ENCODE measurements at places on chromosomes 2 and 18. TPM values are rescaled to one million over a fixed set of nuclear protein-coding genes. Genes with fewer than 3 reads are reported as not detected.

CENPA gene
- total RNA-seq: not detected

DNA sequence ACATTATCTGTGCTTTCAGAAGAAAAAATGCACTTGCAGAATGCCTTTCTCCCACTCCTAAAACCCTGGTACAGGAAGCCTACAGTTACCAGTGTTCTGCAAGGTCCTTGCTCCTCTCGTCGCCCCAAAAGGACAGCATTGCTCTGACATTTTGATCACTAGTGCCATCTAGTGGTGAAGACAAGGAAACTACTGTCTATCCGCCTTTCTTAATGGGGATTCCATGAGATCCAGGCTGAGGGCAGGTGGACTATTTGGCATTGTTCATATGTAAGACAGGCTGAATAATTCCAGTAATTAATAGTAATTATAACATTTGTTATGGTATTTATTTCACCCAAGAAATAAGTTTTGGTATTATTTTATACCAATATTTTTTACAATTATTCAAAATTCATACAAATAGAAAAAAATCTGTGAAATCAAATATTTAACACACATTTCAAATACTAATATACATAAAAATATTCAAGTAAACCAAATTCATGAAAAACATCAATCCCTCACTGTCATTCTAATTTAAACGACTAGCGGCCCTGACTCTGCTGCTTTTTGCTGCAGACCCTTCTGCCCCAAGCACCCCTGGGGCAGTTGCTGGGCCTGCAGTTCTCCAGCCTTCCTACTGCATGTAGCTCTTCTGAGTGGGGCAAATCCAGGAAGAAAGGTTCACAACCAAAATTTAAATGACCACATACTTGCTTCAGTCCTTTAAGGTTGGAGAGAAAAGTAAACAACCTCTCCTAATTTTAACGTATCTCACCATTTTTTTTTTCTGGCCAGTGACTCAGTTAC lies 19.0 kb downstream of the TPGS2 start:
- no peaks in the 10 kb centered on the region for H3K27me3 ChIP-seq
- DNase-seq: peak; percentile 59
- no peaks in the 10 kb centered on the region for H3K4me1 ChIP-seq
- H3K4me3 ChIP-seq: no peak overlapping the region
- H3K27ac ChIP-seq: no peak overlapping the region

DNA sequence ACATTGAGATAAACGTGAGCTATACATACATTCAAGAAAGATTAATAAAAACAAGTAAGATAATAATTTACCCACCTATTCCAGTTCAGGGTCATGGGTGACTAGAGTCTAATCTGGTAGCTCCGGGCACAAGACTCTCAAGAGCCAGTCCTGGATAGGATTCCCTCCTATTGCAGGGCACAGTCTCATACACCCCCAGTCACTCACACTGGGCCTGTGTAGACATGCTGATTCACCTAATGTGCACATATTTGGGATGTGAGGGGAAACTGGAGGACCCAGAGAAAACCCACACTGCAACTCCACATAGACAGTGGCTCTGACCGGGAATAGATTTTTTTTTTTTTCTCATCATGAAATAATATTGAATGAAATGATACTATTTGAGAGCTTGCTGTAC lies 81.5 kb upstream of the THUMPD2 start:
- H3K4me3 ChIP-seq: no peak overlapping the region
- no peaks in the 10 kb centered on the region for H3K27me3 ChIP-seq
- no peak overlapping the region for H3K27ac ChIP-seq

SPP2 gene
- total RNA-seq: not detected

GRCh38 chr18:76354348-76354747 lies 140.7 kb downstream of the ZNF516 start:
- H3K36me3 ChIP-seq: no peaks in the 10 kb centered on the region
- no peak overlapping the region for H3K4me3 ChIP-seq
- H3K27ac ChIP-seq: no peak overlapping the region
- no peaks in the 10 kb centered on the region for H3K27me3 ChIP-seq
- DNase-seq: no peak

DNA sequence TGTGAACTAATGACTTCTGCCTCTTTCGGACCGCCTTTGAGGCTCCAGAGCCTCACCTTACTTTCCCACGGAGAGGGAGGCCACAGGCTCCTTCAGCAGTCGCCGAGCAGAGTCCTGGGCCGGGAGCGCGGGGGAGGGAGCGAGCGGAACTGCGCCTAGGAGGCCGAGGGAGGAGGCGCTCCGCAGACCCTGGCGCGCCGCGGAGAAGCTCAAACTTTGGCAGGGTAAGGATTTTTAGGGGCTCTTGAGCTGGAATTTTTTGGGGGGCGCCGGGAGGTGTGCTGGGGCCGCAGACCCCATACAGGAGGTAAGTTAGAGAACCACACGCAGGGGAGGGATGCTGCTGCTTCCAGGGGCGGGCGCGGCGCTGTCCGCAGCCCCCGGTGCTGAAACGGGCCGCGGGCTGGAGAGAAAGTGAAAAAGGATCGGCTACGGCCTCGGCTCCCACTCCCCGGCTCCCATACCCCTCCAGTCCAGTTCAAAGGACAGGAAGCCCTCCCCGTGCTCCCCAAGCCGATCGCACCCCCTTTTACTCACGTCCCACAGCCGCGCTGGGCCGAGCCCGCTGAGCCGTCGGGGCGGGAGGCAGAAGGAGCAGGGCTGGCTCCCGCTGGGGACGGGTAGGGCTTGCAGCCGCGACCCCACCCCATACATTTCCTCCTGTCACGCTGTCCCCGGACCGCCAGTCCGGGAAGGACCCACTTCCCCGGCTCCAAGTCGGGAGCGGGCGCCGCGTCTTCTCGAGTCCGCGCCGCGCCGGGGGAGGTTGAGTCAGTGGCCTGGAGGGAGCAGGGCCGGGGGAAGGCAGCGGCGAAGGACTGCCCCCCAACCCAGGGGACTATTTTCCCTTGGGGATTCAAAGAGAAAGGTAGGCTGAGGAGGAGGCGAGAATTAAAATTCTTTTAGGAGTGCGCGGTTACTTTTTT lies at the start of gene CNGA3:
Gene CNGA3, plus strand, starts transcription at position 146 of the 926 bp plus-strand sequence. CDS start 23,520 bp downstream, outside the sequence.
- DNase-seq: peak; percentile 23
- no peaks in the 10 kb centered on the region for H3K36me3 ChIP-seq
- H3K27ac ChIP-seq: no peak within 1 kb of the TSS

DNA sequence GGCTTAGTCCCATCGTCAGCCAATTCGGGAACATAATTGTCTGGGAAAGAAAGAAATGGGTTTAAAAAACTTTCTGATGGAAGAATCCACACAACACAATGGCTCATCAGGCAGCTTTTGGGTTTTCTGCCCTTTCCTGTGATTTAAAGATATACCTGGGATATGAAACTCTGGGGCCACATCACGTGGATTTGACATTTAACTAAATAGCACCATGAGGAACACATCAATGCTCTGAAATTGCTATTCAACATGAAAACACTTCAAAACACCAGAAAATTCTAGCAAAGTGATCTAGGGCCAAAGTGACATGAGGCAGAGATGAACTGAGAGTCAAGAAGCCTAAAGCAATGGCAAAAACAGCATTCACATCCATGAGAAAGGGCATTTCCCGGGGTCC lies 237.5 kb upstream of the PXDN start:
- no peaks in the 10 kb centered on the region for H3K4me1 ChIP-seq
- H3K27me3 ChIP-seq: no peaks in the 10 kb centered on the region
- H3K4me3 ChIP-seq: no peak overlapping the region
- H3K27ac ChIP-seq: no peak overlapping the region
- DNase-seq: no peak

DNA sequence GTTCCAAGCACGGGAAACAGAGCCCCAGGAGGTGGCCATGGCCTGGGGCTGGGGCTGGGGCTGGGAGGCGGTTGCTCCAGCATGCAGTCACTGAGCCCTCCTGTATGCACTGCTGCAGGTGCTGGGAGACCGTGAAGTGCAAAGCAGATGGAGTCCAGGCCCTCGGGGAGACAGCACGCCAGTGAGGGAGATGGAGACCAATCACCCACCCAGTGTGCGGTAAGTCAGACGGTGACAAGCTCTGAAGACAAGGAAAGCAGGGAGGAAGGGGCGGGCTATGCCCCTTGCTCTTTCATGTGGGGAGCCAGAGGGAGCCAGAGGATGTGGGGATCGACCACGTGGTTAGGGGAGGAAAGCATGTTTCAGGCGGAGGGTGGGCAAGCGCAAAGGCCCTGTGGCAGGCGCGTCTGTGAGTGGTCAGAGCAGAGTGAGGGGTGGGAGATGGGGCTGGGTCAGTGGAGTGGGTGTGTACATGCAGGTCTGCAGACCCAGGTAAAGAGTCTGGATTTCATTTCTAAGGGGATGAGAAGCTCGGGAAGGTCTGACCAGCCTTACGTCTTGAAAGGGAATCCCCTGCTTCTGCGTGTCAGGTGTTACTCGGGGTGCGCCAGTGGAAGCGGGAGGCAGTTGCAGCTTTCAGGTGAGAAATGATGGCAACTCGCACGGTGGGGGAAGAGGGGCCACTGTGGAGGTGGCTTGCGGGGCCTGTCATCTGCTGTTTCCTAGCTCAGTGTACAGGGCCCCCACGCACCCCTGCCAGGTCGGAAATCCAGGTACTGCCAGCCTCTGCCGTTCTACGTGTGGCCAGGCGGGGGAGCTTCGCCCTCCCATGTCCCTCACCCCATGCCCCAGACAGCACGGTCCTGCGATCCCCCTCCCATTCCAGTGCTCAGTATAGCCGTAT lies 19.4 kb downstream of the RRM2 start:
- peak; percentile 53 for DNase-seq
- H3K4me3 ChIP-seq: no peak overlapping the region
- H3K36me3 ChIP-seq: no peaks in the 10 kb centered on the region
- no peak overlapping the region for H3K27ac ChIP-seq

DNA sequence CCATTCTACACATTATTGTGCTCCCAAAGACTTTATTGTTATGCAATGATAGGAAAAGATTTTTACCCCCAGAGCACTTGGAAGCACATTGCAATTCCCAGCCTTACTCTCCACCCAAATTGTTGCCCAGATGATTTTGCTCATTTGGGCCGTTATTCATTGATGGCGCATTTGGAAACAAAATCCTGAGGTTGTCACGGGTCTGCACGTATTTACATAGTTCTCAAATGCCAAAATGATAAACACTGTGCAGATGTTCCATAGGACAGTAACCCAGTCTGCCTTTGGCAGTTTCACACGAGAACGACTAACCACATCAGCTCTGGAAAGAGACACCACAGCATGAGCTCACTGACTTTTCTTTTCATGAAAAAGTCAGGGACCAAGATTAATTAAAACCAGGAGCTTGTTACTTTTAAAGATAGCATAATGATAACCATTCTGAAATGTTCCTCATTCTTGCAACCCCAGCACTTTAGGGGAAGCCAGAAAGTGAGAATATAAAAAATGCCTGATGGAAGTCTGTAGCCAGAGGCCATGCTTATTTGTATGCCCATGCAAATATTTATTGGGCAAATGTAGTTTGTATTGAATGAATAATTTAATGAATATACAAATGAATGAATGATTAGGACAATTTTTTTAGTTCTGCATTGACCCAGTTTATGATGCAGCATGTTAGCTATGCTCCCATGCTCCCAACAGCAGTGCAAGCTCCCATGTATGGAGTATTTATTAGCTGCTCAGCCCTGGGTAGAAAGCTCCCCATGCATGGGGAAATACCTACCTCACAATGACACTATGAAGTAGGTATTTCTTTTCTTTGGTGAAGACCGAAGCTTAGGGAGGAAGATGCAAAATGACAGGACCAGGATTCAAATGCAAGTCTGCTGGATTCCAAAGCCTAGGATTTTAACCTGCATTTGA lies 84.6 kb downstream of the MAIP1 start:
- no peaks in the 10 kb centered on the region for H3K36me3 ChIP-seq
- H3K4me1 ChIP-seq: no peaks in the 10 kb centered on the region
- H3K4me3 ChIP-seq: no peak overlapping the region
- H3K27ac ChIP-seq: no peak overlapping the region
- H3K27me3 ChIP-seq: no peaks in the 10 kb centered on the region

- H3K4me1 ChIP-seq: no peaks in the 10 kb centered on the region
- no peak overlapping the region for H3K4me3 ChIP-seq
- no peaks in the 10 kb centered on the region for H3K27me3 ChIP-seq
- H3K27ac ChIP-seq: no peak overlapping the region
Measured at GRCh38 chr2:173157676-173158293, 82.1 kb downstream of the MAP3K20 start.

DNA sequence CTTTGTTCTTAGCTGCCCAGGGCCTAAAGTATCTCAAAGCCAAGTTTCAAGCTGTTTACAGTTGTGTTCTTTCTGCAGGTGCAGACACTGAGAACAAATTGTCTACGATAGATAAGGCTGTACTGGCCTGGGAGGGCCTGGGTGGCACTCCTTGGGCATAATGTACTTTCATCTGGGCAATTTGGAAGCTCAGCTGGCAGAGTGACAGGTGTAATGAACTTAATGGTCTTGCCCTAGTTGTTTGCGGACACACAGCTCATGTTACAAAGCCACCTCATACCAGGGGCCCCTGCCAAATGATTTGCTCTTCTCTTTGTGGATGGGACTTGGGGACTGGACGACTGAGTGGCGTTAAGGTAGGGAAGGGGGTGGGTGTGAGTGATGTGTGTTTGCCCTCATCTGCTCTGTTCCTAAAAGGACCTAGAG lies 4.3 kb downstream of the LDLRAD4 start:
- H3K4me1 ChIP-seq: peaks cover 12% of the 10 kb centered on the region
- H3K27me3 ChIP-seq: no peaks in the 10 kb centered on the region
- H3K4me3 ChIP-seq: no peak overlapping the region
- no peak for DNase-seq
- no peaks in the 10 kb centered on the region for H3K36me3 ChIP-seq

- peaks cover 4% of the 10 kb centered on the region for H3K4me1 ChIP-seq
- no peak overlapping the region for H3K4me3 ChIP-seq
- DNase-seq: no peak
- no peaks in the 10 kb centered on the region for H3K27me3 ChIP-seq
- H3K27ac ChIP-seq: no peak overlapping the region
- H3K36me3 ChIP-seq: no peaks in the 10 kb centered on the region
Measured at GRCh38 chr2:128386066-128386465, 67.4 kb upstream of the HS6ST1 start.

- no peak for DNase-seq
- no peaks in the 10 kb centered on the region for H3K36me3 ChIP-seq
- H3K27me3 ChIP-seq: no peaks in the 10 kb centered on the region
Measured at GRCh38 chr2:177952151-177952550, 120.4 kb downstream of the PDE11A start.

SLC35F6 gene
- 22.2 TPM for total RNA-seq

DNA sequence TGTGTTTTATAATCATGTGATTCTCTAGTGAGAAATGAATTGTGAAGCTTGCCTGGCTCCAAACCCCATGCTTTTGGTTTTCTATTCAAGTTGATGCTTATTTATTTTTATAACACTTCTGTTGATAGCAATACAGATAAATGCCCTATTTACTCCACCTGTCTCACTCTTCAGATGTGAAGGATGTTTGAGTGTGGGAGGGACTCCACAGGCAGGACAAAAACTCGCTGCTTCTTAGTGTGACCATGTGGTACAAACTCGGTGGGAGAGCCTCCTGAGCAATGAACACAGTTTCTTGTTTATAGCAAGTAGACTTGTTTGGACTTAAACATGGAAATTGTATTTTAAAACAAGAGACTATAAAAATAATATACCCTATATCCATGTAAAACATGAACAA lies 219.7 kb downstream of the GULP1 start:
- no peak overlapping the region for H3K27ac ChIP-seq
- no peak for DNase-seq
- no peak overlapping the region for H3K4me3 ChIP-seq
- no peaks in the 10 kb centered on the region for H3K27me3 ChIP-seq

- no peak overlapping the region for H3K4me3 ChIP-seq
- peak; percentile 63 for DNase-seq
- no peaks in the 10 kb centered on the region for H3K27me3 ChIP-seq
- H3K4me1 ChIP-seq: no peaks in the 10 kb centered on the region
- no peak overlapping the region for H3K27ac ChIP-seq
Measured at GRCh38 chr2:239035361-239035814, 187.5 kb downstream of the TWIST2 start.
